AG10803 (cell line): ENCODE measurements at places on chromosomes 2 and 18.

DNA sequence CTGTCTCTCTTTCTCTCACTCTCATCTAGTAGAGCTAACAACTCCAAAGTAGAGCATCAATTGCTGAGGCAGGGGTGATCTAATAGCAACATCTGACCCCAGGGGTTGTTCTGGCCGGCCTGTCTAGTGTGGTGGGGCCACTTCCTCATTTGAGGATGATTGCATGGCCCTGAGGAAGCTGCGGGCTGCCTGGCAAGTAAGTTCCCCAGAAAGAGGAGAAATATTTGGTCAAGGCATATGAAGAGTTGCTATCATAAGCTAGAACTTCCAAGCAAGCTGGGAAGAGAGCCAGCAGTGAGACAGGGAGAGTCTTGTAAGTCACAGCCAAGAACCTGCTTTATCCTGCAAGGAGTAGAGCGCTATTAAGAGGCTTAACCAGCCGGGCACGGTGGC is 50.8 kb upstream of the TMEM87B start:
- DNase-seq, result no peak

DNA sequence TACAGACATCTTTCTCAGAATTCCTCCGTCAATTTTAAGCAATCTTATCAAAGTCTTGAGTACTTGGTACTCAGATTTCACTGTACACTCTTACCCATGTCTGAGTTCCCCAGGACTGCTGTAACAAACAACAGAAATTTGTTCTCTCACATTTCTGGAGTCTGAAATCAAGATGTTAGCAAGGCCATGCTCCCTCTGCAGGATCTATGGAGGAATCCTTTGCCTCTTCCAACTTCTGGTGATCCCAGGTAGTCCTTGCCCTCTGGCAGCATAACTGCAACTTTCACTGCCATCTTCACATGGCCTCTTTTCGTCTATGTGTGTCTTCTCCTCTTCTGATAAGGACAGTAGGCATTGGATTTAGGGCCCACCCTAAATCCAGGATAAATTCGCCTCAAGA is 17.1 kb upstream of the CACNB4 start:
- DNase-seq, result no peak

GRCh38 chr18:23263551-23264235 is 128.4 kb downstream of the CABLES1 start:
- no peak for DNase-seq

GRCh38 chr2:145930318-145930717 is 1410.4 kb upstream of the ZEB2 start:
- no peak for DNase-seq

DNA sequence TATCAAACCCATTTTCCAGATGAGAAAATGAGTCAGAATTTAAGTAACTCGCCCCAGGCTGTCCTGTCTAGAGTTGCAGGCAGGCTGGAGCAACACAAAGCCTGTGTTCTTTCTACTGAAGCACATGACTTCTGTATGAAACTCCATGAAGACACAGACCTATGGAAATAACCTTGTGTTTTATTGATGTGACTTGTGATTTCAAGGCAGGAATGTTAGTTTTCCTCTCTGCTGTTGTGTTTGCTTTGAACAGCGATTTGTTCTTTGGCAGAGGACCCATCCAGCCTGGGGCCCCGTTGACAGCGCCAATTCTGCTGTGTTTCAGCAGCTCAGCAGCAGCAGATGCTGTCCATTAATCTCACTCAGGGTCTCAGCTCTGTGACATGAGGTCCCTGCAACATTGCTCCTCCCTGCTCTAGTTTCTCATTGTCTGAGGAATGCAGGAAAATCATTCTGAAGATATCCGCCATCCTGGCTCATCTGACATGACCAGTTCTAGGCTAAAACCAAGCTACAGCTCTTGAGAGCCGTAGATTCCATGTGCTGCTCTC is 344.3 kb upstream of the RAB12 start:
- no peak for DNase-seq

DNA sequence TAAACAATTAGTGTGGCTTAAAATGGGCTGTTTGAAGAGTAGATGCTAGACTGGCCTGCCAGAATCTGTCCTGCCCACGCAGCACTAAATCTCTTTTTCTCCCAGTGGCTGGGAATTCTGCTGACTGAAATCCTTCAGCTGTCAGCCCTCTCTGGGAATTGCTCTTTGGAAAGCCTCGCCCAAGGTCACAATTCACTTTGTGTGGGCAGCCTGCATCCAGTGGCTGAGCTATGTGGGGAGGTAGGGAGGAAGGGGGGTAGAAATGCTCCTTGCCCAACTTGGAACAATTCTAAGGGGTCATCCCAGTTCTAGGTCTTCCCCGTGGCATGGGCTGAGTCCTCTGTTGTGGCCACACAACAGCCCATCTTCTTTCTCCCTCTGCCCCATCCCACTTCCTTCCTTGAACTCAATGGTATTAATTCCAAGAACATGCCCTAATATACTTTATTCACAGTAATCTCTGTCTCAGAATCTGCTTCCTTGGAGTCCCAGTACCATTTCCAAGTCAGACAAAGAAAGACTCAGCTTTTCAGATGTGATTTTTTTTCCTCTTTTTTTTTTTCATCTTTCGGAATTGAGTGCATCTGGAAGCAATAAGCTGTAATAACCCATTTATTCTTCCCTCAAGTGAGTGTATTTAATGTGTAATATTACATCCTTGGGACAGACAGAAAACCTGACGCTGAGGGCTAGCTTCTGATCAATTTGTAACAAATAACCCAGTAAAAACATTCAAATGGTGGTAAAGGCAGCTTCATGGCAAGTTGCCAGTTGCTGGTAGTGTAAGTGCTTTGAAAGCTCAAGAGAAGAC is 189.4 kb downstream of the GPD2 start:
- DNase-seq, result no peak

DNA sequence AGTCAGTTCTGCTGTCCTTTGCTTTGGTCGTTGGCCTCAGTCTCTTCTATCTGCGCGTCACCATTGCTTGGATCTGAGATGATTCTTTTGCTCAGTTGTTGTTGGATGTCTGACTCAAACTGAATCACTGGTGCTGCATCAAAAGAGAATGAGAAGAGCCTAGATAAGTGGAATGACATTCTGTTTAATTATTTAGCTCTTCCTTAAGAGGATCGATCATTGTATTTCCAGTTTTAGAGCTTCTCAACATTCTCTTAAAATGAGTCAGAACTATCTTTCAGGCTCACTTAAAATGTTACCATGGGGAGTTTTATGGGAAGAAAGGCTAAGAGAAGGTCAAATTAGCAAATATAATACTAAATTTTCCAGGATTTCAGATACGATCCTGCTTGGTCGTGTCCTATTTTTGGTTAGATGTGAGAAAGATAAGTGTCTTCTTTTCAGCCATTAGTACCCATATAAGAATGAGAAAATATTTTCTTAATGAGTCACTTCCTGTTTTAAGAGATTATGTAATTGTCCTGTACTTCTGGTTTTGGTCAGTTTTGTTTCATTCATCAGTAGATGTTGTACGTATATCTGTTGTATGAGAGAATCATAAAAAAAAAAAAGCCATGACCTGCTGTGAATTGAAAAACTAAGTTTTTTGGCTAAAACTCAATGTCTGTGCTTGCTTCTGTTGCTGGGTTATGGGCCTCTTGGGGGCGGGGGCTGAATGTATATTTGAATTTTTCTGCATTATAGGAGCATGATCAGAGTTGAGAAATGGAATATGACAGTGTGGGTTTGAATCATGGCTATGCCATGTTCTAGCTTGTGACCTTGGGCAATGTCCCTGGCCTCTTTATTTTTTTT is 31.6 kb upstream of the CASP10 start:
- peak; percentile 84 for DNase-seq

GRCh38 chr2:1676091-1676912 is 68.0 kb downstream of the PXDN start:
- DNase-seq, result no peak

DNA sequence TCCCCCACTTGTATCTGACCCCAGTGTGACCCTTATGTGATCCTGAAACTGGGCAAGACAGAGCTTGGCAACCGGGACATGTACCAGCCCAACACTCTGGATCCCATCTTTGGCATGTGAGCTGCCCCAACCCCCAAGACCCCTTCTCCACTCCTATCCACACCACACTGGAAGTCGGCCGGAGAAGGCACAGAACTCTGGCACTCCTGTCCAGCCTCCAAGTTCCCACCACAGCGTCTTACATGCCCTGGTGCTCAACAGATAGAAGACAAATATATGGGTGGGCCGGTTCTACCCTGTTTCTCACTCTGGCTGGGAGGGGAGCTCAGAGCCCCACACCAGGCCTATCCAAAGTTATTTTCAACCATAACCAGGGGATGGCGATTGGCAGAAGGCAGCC is 40.8 kb downstream of the LMAN2L start:
- DNase-seq, result no peak

- DNase-seq, result peak; percentile 40
Observed at GRCh38 chr2:118748245-118748885, 99.1 kb downstream of the EN1 start.

DNA sequence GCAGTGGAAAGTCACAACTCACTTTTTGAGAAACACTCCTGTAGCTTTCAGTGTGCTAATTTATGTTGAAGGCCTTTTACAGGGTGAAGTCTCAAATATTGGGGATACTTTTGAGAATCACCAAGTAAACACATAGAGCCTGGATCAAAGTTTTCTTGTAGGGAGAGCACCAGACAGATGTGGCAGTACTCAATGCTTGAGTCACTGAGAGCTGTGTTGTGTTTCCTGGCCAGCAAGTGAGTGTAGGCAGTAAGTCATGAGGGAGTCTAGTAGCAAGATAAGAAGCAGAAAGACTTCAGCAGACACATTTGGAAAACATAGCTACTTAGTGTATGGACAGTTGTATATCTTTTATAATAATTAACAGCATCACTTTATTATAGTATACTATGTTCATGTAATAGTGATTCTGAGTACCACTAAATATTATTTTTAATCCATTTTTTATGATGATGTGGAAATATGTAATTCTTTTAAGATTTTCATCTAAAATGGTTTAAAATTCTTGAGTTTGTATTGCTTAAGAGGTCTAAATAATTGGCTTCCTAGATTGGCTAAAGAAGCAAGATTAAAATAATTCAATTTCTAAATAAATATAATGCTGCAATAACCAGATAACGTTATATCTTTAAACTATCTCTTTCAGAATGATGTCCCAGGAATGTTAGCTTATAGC is 12.8 kb downstream of the PSMD1 start:
- DNase-seq, result peak; percentile 22

GRCh38 chr2:222708274-222708710 is 36.8 kb downstream of the MOGAT1 start:
- peak; percentile 63 for DNase-seq

GRCh38 chr2:210555555-210555954 is 844 bp upstream of the CPS1 start:
- DNase-seq, result no peak

DNA sequence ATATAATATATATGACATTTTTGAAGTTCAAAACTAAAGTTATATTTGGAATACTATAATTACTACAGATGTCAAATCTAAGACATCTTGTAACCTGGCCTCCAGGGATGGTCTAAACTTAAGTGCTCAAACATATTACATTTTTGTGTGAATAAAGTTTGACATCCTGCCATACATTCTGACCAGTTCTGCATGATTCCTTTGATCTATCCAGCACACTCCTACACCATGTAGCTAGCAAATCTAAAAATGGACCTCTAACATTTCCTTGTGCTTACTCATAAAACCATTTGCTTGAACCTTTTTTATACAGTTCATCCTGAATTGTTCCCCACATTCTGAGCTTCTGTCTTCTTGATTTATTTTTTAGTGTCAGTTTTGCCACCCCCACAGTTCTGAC is 294.3 kb upstream of the ZNF804A start:
- no peak for DNase-seq

DNA sequence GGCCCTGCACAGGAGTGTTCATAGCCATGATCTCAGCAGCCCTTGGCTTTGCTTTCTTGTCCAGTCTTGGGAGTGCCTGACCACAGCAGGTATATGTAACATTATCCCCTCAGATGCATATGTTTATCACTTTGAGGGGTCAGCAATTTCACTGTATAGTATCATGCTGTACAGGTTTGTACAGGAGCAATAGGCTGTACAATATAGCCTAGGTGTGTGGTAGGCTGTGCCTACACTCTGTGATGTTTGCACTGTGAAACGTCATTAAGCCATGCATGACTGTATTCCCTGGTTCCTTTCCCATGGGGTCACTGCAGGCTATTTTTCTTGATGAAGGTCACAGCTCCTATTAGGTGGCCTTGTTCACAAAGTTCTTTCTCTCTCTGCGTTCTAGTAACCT is 4.7 kb upstream of the IL36G start:
- DNase-seq, result no peak

GRCh38 chr2:176291809-176292283 is 22.6 kb downstream of the MTX2 start:
- no peak for DNase-seq

GRCh38 chr2:237258116-237258515 is 155.8 kb downstream of the COL6A3 start:
- peak; percentile 77 for DNase-seq

DNA sequence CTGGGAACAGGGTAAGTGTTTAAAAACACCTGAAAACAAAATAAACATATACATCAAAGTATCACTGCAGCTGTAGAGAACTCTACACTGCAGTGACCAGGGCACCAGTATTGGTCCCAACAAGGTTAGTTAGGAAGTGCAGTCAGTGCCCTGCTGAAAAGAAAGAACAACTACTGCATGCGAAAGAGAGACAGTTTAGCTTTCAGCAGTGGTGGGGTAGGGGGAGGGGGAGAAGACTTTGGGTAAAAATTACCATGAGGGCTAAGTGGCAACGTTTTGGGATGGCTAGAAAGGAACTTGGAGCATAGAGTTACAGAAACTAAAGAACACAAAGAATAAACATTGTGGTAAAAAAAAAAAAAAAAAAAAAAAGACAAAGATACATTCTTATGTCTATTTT is 112.1 kb downstream of the UPP2 start:
- DNase-seq, result no peak

GRCh38 chr2:197804758-197805714 is 643 bp downstream of the PLCL1 start:
- DNase-seq, result peak; percentile 20

DNA sequence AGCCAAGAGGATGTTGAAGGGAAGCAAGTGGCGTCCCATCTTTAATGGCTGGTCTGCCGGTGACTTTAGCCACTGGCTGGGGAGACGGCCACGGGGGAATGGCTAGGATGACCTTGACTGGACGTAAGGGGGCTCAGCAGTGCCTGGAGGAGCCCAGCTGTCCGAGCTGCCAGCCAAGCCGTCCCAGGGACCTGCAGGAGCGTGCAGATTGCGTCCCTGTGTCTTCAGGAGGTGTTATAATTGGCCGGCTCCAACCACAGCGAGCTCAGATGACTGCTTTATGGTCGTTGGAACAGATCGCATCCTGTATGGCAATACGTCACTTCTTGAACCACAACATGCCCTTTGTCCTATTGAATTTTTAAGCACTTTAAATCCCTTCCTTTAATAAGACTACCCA is 204.6 kb downstream of the EIPR1 start:
- DNase-seq, result no peak

DNA sequence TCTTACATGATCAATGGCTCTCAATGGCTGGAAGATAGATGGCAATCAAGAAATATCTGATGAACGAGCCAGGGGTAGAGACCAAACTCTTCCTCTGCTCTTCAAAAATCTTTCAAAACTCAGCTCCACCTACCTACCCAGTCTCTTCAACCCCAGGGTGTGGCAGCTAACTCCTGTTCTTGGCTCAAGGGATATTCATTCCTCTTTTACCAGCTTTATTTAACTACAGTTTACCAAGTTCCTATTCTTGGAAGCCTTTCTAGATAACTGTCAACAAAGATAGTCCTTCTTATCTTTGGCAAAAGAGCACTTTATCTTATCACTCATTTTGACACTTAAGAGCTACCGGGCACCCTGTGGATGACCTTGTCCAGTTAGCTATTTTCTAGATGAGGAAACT is 36.3 kb downstream of the EPHA4 start:
- DNase-seq, result no peak
